ENCODE measurements at places on chromosomes 4 and X.

DNA sequence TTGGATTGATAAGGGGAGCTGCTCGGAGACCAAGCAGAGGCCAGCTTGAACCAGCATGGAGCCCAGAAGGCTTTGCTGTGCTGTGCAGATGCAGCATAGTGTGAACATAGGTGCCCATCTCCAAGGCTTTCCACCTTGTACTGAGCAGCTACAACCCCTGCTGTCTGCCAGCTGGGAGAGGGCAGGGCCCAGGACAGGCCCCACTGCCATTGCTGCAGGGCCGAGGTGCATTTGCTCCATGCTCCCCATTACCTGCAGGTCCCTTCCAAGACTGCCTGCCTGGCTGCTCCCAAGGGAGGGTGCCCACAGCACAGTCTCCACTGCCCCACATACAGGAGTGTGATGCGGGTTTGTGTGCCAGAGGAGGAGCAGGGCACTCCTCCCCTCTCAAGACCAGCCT is 1016.0 kb upstream of the INTU start:
- no peak for DNase-seq

DNA sequence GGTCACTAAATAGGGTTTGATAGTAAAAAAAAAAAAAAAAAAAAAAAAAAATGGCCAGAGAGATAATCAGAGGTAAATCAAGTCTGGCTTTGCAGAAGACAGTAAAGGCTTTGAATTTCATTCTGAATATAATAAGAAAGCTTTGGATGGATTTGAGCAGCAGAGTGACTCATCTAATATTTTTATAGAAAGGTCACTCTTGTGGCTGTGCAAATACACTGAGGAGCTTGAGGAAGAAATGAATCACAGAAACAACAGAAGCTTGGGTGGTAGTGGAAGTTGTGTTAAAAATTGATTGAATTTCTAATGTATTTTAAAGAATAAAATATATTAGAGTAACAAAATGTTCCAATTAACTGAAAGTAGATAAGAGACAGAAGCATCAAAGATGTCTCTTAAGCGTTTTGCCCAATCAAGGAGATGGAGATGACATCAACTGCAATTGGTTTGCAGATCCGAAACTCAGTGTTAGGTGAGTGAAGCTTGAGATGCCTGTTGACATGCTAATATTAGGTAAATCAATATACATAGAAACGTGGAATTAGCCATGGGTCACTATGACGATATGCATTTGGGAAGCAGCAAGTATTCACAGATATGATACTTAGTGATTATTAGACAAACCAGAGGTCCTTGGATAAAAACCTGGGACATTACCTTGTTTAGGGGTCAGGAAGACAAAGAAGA is 280.5 kb downstream of the GPM6A start:
- DNase-seq = no peak

GRCh38 chrX:94961730-94962129 is 1287.7 kb downstream of the FAM133A start:
- DNase-seq = no peak

DNA sequence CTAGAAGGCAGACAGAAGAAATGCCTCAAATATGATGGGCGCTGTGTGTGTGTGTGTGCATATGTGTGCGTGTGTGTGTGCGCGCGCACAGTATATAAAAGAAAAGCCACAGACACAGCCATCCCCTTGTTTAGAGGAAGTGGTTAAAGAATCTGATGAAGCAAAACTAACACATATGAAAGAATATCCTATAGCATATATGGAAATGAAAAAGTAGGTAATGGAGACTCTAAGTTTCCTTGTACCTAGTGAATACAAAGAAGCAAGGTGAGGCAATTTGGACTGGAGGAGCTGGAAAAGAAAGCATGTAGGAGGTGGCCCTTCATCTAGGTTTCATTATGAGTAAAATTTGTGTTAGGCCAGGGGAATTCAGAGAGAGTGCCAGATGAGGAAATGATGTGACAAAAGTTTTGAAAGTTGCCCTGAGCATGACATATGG is 58.6 kb upstream of the MCF2 start:
- no peak for DNase-seq

GRCh38 chr4:8270912-8271815 is 1.6 kb downstream of the HTRA3 start:
- no peak for DNase-seq

DNA sequence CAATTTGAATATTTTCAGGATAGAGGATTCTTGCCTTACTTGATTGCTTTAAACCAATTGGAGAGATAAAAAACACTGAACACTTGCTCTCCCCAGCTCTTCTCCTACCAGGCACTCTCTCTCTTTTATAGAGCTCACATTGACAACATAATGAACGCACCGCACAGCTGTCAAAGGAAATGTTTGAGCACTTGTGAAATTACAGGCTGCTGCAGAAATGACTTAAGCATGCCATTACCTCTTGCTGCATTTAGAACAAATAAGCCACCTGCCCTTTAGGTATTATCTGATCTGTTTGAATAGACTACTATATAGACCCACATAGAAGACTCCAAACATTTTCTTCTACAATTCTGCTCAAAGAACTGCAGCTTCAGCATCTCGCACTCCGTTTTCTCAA is 227.7 kb downstream of the C4orf33 start:
- DNase-seq = no peak

GRCh38 chrX:40473460-40474204 is 107.1 kb upstream of the ATP6AP2 start:
- no peak for DNase-seq

- no peak for DNase-seq
Observed at GRCh38 chr4:171288816-171289432, 524.3 kb upstream of the GALNTL6 start.

DNA sequence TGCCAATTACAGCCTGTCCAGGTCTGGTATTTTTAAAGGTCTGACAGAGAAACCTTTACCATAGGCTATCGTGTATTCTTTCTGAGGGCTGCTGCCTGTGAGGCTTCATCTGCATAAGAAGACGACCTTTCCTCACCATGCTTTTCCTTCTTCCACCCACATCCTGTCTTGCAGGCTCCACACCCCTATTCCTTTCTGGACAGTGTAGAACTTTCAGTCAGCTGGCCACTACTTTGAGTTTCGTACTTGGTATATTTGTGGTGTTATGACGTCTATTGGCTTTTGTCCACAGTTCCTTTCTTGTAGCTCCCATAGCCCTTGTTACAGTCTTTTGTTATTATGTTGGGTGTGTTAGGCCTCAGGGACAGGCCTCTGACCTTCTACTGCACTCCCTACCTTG is 311.4 kb downstream of the RAPGEF2 start:
- no peak for DNase-seq

DNA sequence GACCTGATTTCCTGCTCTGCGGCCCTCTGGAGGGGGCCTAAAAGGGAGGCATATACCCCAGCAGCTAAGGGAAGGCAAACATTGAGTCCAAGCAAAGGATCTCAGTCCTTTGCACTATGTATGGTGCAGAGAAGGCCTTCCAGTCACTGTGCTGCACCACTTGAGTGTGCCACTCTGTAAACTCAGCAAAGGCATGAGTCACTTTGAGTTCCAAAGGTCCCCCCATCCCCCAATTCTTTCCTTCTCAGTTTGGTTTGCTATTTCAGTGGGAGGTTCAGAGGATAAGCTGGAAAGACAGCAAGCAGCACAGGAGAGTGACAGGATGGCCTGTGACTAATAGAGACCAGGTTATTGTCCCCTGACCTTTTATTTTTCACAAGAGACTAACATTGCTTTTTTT is 131.3 kb downstream of the FHDC1 start:
- peak; percentile 30 for DNase-seq

- DNase-seq = peak; percentile 72
Observed at GRCh38 chr4:144645631-144646522, at the start of gene HHIP. TSS of gene HHIP (plus strand) at chr4:144646156. CDS start at chr4:144646676, 520 bp downstream.
